ENCODE measurements at places on chromosomes 3 and 15. TPM values are rescaled to one million over a fixed set of nuclear protein-coding genes. Genes with fewer than 3 reads are reported as not detected.

GRCh38 chr15:26679927-26680326 lies 92.9 kb downstream of the GABRB3 start:
- no peaks in the 10 kb centered on the region for H3K36me3 ChIP-seq
- H3K27ac ChIP-seq = no peak overlapping the region
- no peaks in the 10 kb centered on the region for H3K27me3 ChIP-seq
- H3K4me1 ChIP-seq = no peaks in the 10 kb centered on the region
- no peak for DNase-seq
- no peak overlapping the region for H3K4me3 ChIP-seq

Gene CCDC13
- polyA plus RNA-seq = 2.8 TPM

DNA sequence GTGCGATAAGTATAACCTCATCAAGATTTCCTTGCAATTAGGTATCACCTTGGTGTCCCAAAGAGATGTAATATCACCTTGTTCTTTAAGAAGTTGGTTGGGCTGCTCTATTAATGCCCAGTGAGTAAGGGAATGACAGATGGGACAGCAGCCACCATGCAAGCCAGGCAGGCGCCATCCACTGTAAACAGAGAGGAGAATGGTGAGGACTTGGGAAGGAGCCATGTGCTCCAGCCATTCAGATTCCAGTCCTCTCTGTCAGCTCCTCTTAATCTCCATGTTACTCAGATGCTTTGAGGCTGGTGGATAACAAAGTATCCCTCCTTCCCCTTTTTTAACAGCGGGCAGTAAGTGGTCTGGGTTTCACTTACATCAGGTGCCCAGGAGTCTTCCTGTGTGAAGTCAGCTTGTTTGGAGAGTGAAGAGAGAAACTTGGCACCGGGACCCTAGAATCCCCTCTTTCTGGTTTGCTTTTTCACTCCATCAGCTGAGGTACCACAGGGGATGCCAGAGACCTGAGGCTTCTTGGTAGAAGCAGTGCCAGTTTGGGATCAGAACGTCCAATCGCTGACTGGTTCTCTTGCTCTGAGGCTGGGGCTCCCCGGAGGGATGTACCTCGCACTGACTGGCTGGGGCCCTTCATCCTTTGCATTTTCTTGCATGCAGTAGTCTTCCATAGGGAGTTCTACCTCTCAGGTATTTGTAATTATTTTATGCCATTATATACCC lies 29.5 kb downstream of the SLCO3A1 start:
- H3K27me3 ChIP-seq = no peaks in the 10 kb centered on the region
- H3K36me3 ChIP-seq = no peaks in the 10 kb centered on the region
- no peak for DNase-seq
- no peak overlapping the region for H3K27ac ChIP-seq

GRCh38 chr3:115239717-115240116 lies 92.6 kb upstream of the ZBTB20 start:
- H3K27me3 ChIP-seq = no peaks in the 10 kb centered on the region
- no peaks in the 10 kb centered on the region for H3K36me3 ChIP-seq
- no peak overlapping the region for H3K4me3 ChIP-seq
- H3K27ac ChIP-seq = no peak overlapping the region
- DNase-seq = peak; percentile 90

GRCh38 chr15:92576597-92577200 lies 78.9 kb downstream of the FAM174B start:
- DNase-seq = no peak
- no peaks in the 10 kb centered on the region for H3K4me1 ChIP-seq
- H3K27me3 ChIP-seq = no peaks in the 10 kb centered on the region
- no peaks in the 10 kb centered on the region for H3K36me3 ChIP-seq
- H3K27ac ChIP-seq = no peak overlapping the region

Gene AP3B2
- polyA plus RNA-seq = 1.4 TPM

DNA sequence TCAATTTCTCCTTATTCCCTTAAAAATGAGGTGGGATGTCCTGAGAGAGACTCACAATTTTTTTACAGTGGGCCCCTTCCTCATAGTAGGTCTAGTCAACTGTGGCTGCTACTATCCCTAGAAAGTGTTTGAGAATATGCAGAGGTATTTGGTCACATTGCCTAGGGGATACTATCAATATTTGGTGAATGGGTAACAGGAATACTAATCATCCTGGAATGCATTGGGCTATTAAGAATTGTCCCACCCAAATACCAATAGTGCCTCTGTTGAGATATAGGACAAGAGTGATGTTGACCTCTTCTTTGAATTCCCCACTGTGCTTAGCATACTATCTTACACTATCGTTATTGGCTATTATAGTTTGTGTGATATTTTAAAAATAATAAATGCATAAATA lies 389.4 kb downstream of the DIPK2A start:
- no peak for DNase-seq
- H3K27me3 ChIP-seq = no peaks in the 10 kb centered on the region
- H3K27ac ChIP-seq = no peak overlapping the region
- no peaks in the 10 kb centered on the region for H3K36me3 ChIP-seq

DNA sequence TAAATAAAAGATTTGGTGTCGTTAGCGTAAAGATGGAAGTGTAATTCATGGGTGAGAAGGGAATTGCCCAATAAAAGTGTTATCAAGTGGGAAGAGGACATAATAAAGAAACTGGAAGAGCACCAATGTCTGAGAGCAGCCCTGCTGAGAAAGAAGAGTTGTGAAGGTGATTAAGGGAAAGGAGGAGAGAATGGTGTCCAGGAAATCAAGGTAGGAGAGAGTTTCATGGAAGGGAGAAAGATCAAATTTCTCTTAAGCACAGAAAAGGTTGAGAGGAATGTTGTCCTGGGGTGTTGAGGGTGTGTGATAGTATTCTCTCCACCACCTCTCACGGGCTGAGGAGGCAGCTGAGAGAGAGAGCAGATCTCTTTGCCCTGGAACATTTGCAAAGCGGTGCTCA lies 339.7 kb downstream of the SATB1 start:
- H3K27ac ChIP-seq = no peak overlapping the region
- H3K4me1 ChIP-seq = peaks cover 36% of the 10 kb centered on the region
- no peaks in the 10 kb centered on the region for H3K36me3 ChIP-seq
- no peaks in the 10 kb centered on the region for H3K27me3 ChIP-seq
- no peak for DNase-seq
